HTR-8/SVneo (cell line): ENCODE measurements at places on chromosomes 16 and 17.

GRCh38 chr16:88374736-88375135 is 8.0 kb upstream of the ZNF469 start:
- DNase-seq, result no peak

- DNase-seq, result no peak
Observed at GRCh38 chr16:6020162-6020985, 922.8 kb upstream of the EEF2KMT start.

- no peak for DNase-seq
Observed at GRCh38 chr17:79008666-79009387, 737 bp downstream of the CANT1 start.

GRCh38 chr16:88197481-88198456 is 185.0 kb upstream of the ZNF469 start:
- no peak for DNase-seq

GRCh38 chr17:35170968-35171771 is 23.0 kb downstream of the SLC35G3 start:
- DNase-seq, result peak; percentile 62

DNA sequence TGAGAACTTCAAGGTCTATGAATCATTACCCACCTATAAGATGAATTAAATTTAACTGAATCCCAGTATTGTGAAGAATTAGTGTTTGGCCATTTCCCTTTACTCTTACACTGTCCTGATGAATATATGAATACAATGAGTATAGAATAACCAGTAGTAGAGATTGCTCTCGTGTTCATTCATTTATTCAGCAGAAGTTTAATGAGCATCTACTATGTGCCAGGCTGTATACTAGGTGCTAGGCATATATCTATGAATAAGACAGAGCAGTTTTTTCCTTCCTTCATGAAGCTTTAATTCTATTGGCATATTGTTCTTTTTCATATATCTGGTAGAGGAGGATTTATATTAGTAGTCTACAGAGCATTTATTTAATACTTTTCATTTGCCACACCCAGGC is 6.0 kb downstream of the GOSR1 start:
- no peak for DNase-seq

DNA sequence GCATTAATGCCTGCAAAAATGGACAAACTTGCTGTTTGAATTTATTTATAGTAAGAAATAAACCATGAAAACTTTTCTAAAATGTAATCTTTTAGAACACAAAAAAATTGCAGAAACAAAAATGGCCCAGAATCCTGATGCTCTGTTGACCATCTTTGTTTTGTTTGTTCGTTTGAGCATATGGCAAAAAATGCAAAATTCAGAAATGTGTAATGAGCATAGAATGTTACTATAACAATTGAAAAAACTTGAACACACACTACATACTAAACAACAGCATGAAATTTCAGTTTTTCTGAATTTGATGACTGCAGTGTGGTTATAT is 1.1 kb upstream of the KPNA2 start:
- DNase-seq, result no peak

GRCh38 chr16:81526935-81527334 is 82.3 kb downstream of the CMIP start:
- peak; percentile 90 for DNase-seq

DNA sequence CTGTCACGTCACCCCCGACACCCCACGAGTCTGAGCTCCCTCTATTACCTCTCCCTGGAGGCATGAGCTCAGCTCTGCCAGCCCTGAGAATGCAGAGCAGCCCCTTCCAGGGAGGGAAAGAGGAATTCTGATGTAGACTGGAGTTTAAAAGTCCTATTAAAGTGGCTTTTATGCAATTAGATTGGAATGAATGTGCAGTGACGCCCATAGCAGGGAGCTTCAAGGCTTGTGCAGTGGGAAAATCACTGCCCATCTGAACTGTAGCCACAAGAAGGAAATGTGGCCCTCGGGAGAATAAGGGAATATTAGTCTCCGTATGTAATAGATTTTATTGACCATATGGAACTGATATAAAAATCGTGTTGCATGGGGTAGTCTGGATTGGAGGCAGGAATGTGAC is 66.9 kb downstream of the ZNF423 start:
- DNase-seq, result no peak

- no peak for DNase-seq
Observed at GRCh38 chr17:2862197-2862596, 66.0 kb downstream of the RAP1GAP2 start.

- DNase-seq, result peak; percentile 96
Observed at GRCh38 chr17:49031965-49032928, 35.1 kb downstream of the IGF2BP1 start.

GRCh38 chr16:74892574-74893461 is 92.1 kb downstream of the WDR59 start:
- DNase-seq, result no peak

DNA sequence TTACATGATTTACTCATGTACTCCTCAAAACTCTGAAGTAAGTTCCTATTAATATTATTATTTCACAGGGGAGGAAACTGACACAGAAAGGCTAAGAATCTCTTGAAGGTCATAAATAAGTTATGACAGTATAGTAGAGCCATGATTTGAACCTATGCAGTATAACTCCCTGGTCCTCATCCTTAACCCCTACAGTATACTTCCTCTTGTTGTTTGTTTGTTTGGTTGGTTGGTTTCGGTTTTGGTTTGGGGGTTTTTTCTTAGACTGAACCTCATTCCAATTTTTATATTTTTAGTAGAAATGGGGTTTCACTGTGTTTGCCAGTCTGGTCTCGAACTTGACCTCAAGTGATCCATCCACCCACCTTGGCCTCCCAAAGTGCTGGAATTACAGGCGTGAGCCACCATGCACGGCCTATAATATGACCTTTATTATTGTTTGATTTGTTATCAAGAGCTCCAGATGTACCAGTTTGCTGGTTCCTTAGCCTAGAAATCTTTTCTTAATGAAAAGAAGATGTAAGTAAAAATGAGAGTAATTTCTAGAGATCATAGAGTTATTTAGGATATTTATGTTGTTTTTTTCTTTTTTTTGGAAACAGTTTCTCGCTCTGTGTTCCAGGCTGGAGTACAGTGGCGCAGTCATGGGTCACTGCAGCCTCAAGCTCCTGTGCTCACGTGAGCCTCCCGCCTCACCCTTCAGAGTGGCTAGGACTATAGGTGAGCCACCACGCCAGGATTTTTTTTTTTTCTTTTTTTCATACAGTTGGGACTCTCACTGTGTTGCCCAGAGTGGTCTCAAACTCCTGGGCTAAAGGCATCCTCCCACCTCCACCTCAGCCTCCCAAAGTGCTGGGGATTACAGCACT is 4.8 kb downstream of the PRR11 start:
- DNase-seq, result no peak

DNA sequence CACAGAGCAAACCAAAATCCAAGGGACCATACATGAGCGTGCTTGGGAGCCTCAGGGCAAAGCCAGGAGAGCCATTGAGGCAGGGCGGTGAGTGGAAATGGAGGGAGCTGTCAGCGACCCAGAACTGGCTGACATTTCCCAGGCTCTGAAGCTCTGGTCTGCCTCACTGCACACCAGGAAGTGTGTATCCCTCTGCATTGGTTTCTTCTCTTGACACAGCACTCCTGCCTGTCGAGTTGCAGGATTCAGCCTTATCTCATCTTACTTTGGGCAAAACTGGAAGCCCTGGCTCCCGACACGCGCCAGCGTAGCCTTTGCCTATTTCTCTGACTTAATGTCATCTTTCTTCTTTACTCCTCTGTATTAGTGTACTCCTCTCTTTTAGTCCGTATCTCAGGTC is 144.7 kb upstream of the HS3ST3A1 start:
- no peak for DNase-seq

GRCh38 chr17:41836550-41837196 is 641 bp upstream of the NT5C3B start:
- no peak for DNase-seq

- DNase-seq, result no peak
Observed at GRCh38 chr17:7549401-7550055, 670 bp downstream of the TNFSF12 start.

- DNase-seq, result no peak
Observed at GRCh38 chr17:57862694-57863667, 13.1 kb upstream of the MRPS23 start.

- peak; percentile 49 for DNase-seq
Observed at GRCh38 chr16:87180069-87180468, 137.1 kb downstream of the C16orf95 start.

DNA sequence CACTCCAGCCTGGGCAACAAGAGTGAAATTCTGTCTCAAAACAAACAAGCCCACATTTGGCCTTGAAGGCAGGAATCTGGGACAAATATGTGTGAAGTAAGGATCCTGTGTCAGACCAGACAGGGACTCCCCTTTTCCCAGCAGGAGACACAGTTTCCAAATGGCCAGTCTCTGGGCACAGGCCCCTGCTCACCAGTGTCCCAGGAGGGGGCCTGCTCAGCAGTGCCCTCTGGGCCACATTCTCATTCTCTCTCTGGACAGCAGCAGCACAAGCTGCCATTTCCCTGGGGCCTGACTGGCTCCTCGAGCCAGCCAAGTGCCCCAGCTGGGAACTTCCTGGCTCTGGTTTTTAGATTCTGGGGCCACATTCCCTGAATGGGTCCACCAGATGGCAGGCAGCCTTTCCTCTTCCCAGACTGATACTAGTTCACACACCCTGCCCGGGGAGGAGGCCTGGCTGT is 11.7 kb upstream of the MNT start:
- no peak for DNase-seq

DNA sequence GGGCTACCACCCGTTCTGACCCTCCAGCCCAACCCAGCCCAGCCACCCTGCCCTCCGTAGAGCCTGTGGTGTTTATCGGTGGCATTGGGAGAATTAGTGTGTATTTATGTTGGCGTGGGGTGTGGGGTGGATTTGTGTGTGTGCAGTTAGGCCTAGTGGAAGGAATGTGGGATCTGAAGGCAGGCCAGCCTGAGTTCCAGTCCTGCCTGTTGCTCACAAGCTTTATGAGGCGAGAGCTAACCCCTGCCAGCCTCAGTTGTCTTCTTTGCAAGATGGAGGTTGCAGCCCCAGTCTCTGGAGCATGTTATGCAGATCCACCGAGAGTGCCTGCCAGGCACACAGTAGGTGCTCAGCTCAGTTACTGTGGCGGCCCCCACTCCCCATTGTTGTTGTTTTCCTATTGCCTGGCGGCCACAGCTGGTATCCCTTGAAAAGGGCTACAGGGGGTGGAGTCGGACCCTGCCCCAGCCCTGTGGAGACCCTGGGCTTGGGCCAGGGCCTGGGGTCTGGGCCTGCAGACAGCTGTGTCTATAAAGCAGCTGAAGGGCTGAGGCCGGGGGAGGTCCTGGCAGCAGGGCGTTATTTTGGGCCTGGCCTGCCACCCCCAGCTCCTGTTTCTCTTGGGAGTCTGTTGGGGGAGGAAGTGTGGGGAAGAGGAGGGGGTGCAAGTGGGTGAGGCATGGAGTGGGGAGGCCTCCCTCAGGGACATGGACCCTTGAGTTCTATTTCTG is 5.1 kb downstream of the ERBB2 start:
- no peak for DNase-seq

- DNase-seq, result peak; percentile 61
Observed at GRCh38 chr17:58703137-58703915, 10.9 kb downstream of the RAD51C start.

- DNase-seq, result no peak
Observed at GRCh38 chr16:648071-648780, 939 bp upstream of the WDR90 start.

- no peak for DNase-seq
Observed at GRCh38 chr17:57187391-57187790, 68.9 kb upstream of the MSI2 start.

DNA sequence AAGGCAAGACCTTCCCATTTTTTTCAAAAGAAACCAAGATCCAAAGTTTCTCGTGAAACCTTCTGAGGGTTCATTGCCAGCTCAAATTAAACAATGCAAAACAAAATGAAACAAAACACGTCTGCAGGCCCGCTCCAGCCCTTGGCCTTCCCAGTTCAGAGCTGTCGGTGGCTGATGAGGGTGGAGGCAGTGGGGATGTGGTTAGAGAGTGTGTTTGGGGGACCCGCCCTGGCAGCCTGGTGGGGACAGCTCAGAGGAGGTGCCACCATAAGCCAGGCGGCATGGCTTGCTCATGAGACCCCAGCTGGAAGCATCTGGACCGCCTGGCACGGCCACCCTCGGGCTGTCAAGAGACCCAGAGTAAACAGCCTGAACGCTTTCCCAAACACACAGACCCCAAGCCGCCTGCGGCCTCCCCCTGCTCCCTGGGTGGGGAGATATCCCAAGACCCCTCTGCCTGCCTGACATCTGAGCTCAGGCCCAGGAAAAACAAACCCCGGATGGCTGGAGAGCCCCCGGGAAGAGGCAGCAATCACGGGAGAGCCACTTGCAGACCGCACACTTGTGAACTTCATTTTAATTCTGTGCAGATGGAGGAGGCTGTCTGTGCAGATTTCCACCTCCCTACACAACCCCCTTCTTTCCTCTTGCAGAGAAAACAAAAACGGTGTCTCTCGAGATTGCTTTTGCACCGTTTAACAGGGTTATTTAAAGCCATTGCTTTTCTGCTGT is 35.4 kb upstream of the LITAF start:
- DNase-seq, result no peak

DNA sequence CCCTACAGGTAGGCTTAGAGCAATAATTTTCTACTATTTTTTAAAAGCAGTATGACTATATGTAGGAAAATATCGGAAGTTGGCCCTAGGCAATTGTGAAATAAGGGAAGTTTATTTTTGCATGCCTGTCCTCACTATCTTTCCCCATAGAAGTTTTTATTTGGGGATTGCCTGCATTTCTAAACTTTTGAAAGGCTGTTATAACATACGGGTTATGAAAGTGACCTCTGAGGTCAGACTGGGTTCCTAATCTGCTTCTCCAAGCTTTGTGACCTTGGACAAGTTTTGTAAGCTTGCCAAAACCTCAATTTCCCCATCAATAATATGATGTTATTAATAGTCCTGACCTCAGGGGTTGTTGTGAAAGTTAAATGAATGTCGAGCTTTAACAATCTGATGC is 67.1 kb downstream of the ARHGAP44 start:
- no peak for DNase-seq

DNA sequence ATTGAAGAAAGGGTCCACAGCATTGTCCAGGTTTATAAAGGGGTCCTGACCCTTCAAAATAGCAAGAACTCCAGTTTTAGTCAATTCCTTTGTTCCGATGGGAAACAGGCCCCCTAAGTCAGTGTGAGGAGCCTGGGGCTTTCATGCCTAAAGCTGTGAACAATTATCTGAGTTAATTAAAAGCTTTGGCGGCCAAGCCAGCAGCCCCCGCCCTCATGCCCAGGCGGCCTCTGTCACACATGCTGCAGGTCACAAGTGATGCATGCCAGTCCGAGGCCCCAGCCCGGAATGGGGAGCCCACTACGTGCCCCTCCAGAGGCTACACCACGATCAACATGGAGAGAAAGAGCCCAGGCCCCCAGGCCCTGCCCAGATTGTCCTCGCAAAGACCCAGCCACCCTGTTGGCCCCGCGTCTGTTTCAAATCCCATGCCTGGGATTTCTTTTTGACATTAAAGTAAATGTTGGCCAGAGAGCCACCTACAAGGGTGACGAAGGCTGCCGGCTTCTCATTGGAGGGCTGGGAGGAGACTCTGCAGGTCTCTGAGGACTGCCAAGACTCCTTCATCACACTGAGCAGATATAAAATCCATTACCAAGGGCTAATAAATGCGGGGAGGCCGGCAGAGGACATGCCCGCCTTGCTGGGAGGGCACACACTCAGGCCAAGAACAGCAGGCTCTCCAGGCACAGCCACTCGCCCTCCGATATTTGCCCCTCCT is 14.5 kb upstream of the PITPNM3 start:
- no peak for DNase-seq
